Glutamatergic neuron (in vitro differentiated cells): ENCODE measurements at places on chromosomes 2 and 18.

- H3K27ac ChIP-seq, result no peak overlapping the region
- DNase-seq, result no peak
- H3K27me3 ChIP-seq, result no peaks in the 10 kb centered on the region
- no peaks in the 10 kb centered on the region for H3K4me1 ChIP-seq
Observed at GRCh38 chr2:197934934-197935289, 130.5 kb downstream of the PLCL1 start.

- H3K4me1 ChIP-seq, result no peaks in the 10 kb centered on the region
- no peaks in the 10 kb centered on the region for H3K36me3 ChIP-seq
- H3K4me3 ChIP-seq, result no peak overlapping the region
- no peak overlapping the region for H3K27ac ChIP-seq
Observed at GRCh38 chr2:53437371-53437770, 330.2 kb upstream of the CHAC2 start.

DNA sequence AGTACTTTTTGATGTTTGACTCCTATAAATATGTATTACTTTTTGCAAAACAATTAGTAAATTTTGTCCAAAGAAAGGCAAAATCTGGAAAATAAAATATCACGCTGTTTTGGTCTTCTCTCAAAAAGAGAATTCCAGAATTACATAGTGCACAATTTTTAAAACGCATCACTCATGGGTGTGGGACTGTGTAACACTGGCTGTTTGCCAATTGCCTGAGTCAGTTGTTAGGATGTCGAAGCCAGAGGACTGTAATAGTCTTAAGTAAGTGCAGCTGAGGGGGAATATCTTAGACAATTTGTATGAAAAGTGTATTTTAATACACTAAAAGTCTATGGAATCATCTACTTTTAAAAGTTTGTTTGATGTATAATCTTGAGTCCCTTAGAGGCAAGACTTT is 24.1 kb upstream of the EPHA4 start:
- H3K27me3 ChIP-seq, result no peaks in the 10 kb centered on the region
- H3K36me3 ChIP-seq, result no peaks in the 10 kb centered on the region
- no peak overlapping the region for H3K4me3 ChIP-seq
- no peak overlapping the region for H3K27ac ChIP-seq

DNA sequence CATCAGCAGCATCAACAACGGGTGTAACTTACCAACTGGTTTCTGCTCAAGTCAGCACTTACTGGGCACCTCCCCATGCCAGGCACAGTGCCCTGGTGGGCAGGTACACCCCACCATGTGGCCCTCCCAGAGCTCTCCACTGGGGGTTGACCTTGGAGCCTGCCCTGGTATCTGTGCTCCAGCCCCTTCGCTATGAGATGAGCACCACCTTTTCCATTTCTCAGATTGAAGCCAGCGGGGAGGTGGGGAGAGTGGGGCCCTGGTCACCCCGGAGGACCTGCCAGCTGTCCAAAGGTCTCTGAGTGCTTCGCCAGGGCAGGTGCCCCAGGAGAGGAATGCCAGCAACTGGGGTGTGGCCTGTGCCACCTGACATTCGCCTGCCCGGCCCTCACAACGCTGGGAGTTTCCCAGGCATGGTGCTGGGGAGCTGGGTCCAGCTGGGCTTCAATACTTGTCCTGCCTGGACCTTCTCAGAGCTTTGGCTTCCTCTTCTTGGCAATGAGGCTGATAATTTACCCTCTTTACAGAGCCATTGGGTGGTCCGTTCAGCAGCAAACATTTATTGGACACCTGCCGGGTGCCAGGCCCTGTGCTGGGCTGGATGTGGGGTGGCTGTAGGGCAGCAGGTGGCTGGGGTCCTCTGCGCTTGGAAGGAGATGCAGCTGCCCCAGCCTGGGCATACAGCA is 5.9 kb upstream of the ZAP70 start:
- no peak overlapping the region for H3K4me3 ChIP-seq
- no peaks in the 10 kb centered on the region for H3K36me3 ChIP-seq
- no peaks in the 10 kb centered on the region for H3K27me3 ChIP-seq
- no peak overlapping the region for H3K27ac ChIP-seq

GRCh38 chr18:46070815-46071652 is 1.0 kb downstream of the PSTPIP2 start:
- H3K4me1 ChIP-seq, result no peaks in the 10 kb centered on the region
- H3K27me3 ChIP-seq, result peaks cover 4% of the 10 kb centered on the region
- H3K4me3 ChIP-seq, result peak overlapping the region; percentile 63
- no peak overlapping the region for H3K27ac ChIP-seq
- no peaks in the 10 kb centered on the region for H3K36me3 ChIP-seq

GRCh38 chr2:203484266-203485112 is 50.6 kb downstream of the RAPH1 start:
- no peak overlapping the region for H3K27ac ChIP-seq
- H3K27me3 ChIP-seq, result no peaks in the 10 kb centered on the region
- no peaks in the 10 kb centered on the region for H3K4me1 ChIP-seq
- H3K36me3 ChIP-seq, result no peaks in the 10 kb centered on the region
- no peak for DNase-seq
- H3K4me3 ChIP-seq, result no peak overlapping the region

- no peaks in the 10 kb centered on the region for H3K27me3 ChIP-seq
- no peak overlapping the region for H3K4me3 ChIP-seq
- no peak overlapping the region for H3K27ac ChIP-seq
- H3K36me3 ChIP-seq, result no peaks in the 10 kb centered on the region
- DNase-seq, result no peak
Observed at GRCh38 chr2:24403832-24404212, 43.5 kb upstream of the ITSN2 start.

DNA sequence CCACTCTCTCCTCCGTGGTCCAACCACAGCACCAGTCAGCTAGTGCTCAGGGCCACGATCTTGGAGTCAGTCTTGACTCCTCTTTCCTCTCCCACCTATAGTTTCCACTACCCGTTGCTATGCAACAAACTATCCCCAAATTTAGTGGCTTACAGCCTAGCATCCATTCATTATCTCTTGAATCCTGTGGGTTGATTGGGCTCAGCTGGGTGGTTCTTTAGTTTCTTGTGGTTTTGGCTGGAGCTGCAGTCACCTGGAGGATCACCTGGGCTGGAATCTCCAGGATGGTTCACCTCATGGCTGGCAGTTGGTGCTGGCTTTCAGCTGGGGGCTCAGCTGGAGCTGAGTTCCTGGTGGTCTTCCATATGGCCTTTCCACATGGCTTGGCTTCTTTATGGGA is 149.9 kb downstream of the ASB1 start:
- no peak overlapping the region for H3K4me3 ChIP-seq
- no peaks in the 10 kb centered on the region for H3K36me3 ChIP-seq
- H3K4me1 ChIP-seq, result no peaks in the 10 kb centered on the region

- peaks cover 1% of the 10 kb centered on the region for H3K4me1 ChIP-seq
- peaks cover 2% of the 10 kb centered on the region for H3K27me3 ChIP-seq
- H3K36me3 ChIP-seq, result peaks cover 5% of the 10 kb centered on the region
- DNase-seq, result no peak
- no peak overlapping the region for H3K4me3 ChIP-seq
Observed at GRCh38 chr2:1509271-1510065, 96.2 kb downstream of the TPO start.

- no peaks in the 10 kb centered on the region for H3K4me1 ChIP-seq
- peaks cover 11% of the 10 kb centered on the region for H3K27me3 ChIP-seq
- H3K27ac ChIP-seq, result no peak overlapping the region
- H3K4me3 ChIP-seq, result no peak overlapping the region
Observed at GRCh38 chr18:59279193-59279592, 5.9 kb upstream of the RAX start.

- no peak overlapping the region for H3K4me3 ChIP-seq
- peaks cover 4% of the 10 kb centered on the region for H3K27me3 ChIP-seq
- H3K36me3 ChIP-seq, result no peaks in the 10 kb centered on the region
- peaks cover 36% of the 10 kb centered on the region for H3K4me1 ChIP-seq
- H3K27ac ChIP-seq, result no peak overlapping the region
Observed at GRCh38 chr2:168669151-168669550, 133.3 kb upstream of the NOSTRIN start.

GRCh38 chr2:185337033-185337432 is 401.6 kb upstream of the FSIP2 start:
- H3K4me3 ChIP-seq, result no peak overlapping the region
- peaks cover 4% of the 10 kb centered on the region for H3K36me3 ChIP-seq
- no peak for DNase-seq
- no peak overlapping the region for H3K27ac ChIP-seq

- no peak for DNase-seq
- H3K4me3 ChIP-seq, result peak overlapping the region; percentile 88
- peaks cover 26% of the 10 kb centered on the region for H3K27me3 ChIP-seq
Observed at GRCh38 chr18:44741511-44741910, 60.8 kb downstream of the SETBP1 start.

- H3K27ac ChIP-seq, result no peak overlapping the region
- H3K4me1 ChIP-seq, result no peaks in the 10 kb centered on the region
Observed at GRCh38 chr2:4134551-4135550, 431.5 kb downstream of the DCDC2C start.

DNA sequence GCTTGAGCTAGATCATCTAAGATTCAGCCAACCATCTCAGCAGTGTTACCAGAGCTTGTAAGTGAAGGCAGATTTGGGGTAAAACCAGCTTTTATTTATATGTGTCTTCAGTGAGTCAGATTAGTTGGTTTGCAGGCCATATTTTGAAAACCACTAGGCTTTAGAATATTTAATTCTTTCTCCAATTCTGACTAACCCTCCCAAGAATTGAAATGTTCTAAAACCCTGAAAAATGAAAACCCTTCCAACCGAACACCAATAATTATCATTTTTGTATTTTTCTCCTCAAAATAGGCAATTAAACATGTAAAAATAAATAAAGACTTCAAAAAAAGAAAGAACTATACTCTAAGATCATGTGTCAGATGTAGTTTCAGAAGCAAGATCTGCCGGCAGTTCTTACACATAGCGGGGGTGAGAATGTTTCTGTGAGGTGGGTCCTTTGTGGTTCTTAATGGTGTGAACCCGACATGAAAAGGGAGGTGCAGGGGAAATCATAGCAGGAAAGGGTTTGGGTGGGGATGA is 14.2 kb downstream of the PLEK start:
- no peaks in the 10 kb centered on the region for H3K36me3 ChIP-seq
- peaks cover 2% of the 10 kb centered on the region for H3K27me3 ChIP-seq
- DNase-seq, result no peak
- H3K4me3 ChIP-seq, result no peak overlapping the region
- no peak overlapping the region for H3K27ac ChIP-seq

DNA sequence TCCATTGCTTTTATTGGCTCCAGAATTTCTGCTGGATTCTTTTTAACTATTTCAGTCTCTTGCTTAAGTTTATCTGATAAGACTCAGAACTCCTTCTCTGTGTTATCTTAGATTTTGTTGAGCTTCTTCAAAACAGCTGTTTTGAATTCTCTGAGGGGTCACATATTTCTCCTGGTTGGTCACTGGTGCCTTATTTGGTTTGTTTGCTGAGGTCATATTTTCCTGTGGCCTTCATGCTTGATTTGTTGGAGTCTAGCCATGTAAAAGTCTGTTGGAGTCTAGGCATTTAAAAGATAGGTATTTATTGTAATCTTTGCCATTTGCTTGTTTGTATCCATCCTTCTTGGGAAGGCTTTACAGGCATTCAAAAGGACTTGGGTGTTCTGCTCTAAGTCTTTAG is 398.7 kb downstream of the DSEL start:
- no peak overlapping the region for H3K4me3 ChIP-seq
- H3K36me3 ChIP-seq, result no peaks in the 10 kb centered on the region
- H3K4me1 ChIP-seq, result peaks cover 7% of the 10 kb centered on the region
- no peak for DNase-seq
- no peak overlapping the region for H3K27ac ChIP-seq
- H3K27me3 ChIP-seq, result no peaks in the 10 kb centered on the region

DNA sequence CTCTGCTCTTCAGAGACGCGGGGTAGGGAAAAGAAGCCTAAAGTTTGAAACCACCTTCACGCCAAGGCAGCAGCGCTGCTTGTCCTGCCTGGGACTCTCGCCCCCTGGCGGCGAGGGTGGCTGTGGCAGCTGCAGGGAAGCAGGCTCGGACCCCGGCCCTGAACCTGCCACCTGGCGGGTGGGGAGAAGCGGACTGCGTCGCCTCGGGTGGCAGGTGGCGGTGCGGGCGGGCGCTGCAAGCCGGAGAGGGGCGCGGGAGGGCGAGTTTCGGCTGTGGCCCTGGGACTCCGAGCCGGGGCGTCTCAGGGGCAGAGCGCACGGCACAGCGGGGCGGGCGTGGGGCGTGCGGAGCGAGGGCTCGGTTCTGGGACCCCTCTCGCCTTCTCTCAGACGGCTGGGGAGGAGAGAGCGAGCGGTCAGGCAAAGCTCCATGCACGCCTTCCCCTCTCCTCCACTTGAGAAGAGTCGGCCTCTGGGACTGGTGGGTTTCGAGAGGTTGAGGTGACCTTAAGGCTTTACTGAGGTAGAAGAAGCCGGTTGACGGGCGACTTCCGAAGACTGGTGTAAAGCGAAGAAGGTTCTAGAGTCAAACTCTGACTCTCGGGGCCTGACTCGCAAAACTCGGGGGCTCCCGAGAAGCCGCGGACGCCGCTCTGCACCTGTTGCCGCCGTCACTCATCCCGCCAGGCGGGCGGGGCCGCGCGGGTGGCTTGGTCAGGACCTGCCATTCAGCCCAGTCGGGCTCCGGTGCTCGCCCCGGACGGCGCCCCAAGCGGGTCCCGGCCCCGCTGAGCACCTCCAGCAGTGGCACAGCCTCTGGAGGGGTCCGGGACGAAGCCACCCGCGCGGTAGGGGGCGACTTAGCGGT is 1.1 kb upstream of the BOLL start:
- H3K27ac ChIP-seq, result no peak overlapping the region
- DNase-seq, result peak; percentile 75
- H3K4me1 ChIP-seq, result no peaks in the 10 kb centered on the region
- peaks cover 1% of the 10 kb centered on the region for H3K27me3 ChIP-seq

DNA sequence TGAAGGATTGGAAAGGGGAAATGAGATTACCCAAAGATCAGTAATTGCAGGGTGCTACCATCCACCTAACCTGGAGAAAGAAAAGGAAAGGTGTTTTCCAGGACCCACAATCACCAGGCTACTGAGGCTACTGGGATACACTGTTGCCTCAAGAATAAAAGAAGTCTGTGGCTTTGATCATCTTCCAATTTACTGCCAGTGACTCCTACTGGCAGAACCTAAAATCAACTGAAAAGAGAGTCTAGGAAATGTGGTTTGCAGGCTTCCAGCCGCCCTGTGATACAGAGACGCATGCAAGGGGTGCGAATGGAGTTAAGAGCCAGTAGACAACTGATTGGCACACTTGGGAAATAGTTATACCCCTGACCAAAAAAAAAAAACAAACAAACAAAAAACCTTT is 16.6 kb upstream of the TTL start:
- H3K4me1 ChIP-seq, result no peaks in the 10 kb centered on the region
- no peaks in the 10 kb centered on the region for H3K36me3 ChIP-seq
- no peak overlapping the region for H3K4me3 ChIP-seq
- no peak overlapping the region for H3K27ac ChIP-seq

DNA sequence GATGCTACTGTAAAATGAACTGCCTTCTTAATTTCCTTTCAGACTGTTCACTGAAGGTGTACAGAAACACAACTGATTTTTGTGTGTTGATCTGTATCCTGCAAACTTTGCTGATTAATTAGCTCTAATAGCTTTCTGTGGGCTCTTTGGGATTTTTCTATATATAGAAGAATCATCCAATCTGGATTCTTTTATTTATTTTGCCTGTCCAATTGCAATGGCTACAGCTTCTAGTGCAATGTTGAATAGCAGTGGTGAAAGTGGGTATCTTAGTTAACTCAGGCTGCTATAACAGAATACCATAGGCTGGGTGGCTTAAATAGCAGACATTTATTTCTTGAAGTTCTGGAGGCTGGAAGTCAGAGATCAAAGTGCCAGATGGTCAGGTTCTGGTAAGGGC is 74.4 kb downstream of the ID2 start:
- peaks cover 15% of the 10 kb centered on the region for H3K36me3 ChIP-seq
- no peaks in the 10 kb centered on the region for H3K4me1 ChIP-seq
- no peak overlapping the region for H3K27ac ChIP-seq
- no peaks in the 10 kb centered on the region for H3K27me3 ChIP-seq
